MM.1S (cell line): ENCODE measurements at places on chromosomes 7 and 10.

GRCh38 chr10:76191336-76191735, 759.9 kb downstream of the LRMDA start:
- DNase-seq, result no peak

- no peak for DNase-seq
Measured at GRCh38 chr10:69345402-69345801, 67.1 kb downstream of the HK1 start.

- DNase-seq, result no peak
Measured at GRCh38 chr7:66429498-66430163, 199.1 kb upstream of the KCTD7 start.

- DNase-seq, result no peak
Measured at GRCh38 chr10:132547421-132547861, 9.9 kb downstream of the INPP5A start.
